ENCODE measurements at places on chromosomes 4 and X.
A peak's percentile ranks its signal among the peaks of the same experiment; 100 is the strongest.

DNA sequence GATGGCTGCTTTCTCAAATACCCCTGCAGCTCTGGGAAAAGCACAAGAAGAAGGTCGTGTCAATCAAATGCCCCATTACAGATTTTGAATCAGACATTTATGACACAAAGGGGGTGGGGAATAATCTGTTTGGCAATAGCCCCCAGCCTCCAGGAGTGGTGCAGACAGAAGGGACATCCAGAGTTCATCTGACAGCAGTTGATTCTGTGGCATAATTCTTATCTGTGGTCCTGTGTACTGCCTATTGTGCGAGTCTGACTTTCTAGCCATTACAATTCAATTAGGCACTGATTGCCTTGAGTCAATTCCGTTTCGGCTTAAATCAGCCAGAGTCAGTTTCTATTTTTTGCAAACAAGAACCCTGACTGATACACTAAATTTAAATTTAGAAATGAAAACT, 28.6 kb upstream of the DCLK2 start:
- DNase-seq, result no peak

GRCh38 chr4:150063128-150063527, 15.1 kb upstream of the DCLK2 start:
- no peak for DNase-seq

DNA sequence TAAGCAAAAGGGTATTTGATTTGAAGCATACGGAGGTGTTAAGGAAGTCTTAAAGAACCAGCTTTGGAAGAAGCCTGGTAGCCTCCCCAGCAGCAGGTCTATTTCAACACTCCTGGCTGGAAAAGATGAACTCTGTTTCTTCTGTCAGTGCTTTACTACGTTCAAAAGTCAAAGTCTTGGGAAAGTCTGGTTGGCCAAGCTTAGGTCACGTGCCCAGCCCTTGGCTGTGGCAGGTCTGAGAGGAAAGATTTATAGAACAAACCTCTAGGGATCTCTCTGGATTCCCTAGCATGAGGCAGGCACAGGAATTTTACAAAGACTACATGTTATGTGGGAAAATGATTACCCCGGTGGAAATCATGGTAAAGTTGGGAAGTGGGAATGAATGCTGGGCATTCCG, 8.6 kb upstream of the ARHGAP10 start:
- DNase-seq, result no peak

- no peak for DNase-seq
Measured at GRCh38 chr4:86033171-86033570, 326.7 kb downstream of the MAPK10 start.

DNA sequence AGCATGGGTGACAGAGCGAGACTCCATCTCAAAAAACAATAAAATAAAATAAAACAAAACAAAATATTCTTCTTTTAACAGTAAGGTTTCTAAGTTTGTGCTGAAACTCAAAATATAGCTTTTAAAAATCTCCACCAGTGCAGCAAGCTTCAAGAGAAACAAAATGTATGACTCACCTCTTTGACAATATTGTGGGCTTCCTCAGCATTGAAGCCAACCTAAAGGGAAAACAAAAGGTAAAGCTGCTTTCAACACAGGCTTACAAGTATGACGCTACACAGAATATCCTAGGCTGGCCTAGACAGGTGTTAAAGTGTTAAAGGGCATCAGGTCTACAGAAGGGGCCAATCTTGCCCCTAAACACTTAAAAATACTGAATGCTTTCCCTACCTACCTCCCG, 1.2 kb downstream of the DYNLT3 start:
- DNase-seq, result peak; percentile 2

- no peak for DNase-seq
Measured at GRCh38 chr4:89995814-89996213, 101.2 kb downstream of the MMRN1 start.

DNA sequence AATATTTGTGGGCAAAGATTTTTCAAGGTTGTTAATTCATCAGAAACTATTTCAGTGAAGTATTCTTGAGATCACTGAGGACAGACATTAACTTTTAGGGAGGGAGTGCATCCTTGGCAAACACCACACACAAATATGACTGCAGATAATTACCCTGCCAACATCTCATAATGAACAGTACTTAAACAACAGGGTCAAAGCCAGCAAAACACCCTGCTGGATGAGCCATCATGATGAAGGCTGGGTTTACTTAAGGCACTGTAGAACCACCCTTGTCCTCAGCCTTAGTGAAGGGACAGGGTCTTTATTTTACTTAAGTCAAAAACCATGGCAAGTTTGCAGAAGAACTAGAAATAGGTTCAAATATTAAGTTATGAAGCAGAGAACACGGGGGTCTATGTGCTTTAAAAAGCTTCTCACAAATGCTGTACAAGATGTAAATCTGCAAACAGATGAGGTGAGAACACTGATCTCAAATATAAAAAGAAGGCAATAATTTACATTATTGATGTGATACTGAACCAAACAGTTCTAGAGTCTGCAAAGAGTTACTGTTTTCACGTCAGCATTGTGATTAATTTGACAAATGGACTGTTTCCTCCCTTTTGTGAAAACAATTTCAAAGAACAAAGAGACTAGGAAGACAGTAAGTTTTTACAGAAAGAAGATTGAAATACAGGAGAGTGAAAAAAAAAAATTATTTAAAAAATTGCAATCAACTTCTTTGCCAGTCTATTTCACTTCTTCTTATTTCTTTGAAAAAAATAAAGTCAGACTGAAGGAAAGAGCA, 28.2 kb downstream of the TAPT1 start:
- DNase-seq, result no peak

DNA sequence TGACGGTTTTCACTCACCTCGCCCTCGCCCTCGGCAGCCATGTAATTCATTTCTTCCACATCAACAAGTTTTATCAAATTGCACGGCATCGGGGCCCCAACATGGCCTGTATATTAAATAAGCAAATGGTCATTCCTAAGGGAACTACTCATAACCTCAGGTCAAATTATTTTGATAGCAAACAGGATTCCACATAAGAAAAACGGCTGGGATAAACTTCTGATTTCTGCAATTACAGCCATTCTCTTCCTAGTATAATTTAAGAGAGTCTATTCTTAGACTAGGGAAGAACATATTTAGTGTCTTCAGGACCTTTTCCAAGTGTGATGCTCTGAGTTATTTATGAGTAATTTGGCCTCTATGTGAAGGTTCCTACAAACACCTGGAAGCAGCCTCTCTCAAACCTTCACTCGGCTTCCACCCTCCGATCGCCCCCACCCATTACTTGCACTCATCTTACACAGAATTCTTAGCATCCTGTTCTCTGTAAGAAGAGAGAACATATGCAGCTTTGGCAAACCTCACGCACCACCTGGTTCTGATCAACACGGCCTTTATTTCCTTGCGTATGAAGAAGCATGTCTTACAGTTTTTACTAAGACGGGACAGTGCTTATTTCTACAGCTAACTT, 29.4 kb upstream of the CENPU start:
- DNase-seq, result no peak

DNA sequence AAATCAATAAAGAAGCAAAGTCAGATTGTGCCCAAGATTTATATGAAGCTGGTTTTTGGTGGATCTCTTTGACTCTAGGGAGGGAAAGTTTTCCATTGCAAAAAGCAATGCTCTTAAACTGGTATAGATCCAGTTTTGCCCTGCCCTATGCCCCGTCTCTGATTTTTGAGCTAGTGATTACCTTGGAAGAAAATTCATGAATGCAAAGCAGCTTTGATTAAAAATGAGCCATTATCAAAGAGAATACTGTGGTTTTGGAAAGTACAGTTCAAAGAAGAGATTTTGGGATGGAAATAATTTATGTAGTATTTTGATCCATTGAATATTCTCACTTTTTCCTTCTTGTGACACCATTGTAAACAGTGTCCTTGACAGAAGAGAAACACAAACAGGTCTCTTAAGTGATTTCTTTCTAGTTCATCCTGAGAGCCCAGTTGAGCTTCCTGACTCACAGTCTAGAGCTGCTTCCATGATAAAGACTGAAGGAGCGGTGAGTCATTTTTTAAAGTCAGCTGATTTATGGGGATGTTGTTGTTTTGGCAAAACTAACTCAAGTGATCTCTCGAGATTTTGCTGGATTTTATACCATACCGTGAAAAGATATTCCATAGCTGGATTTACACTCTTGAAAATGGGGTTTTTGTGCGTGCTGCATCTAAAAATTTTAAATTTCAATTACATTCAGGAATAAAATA, 76.7 kb downstream of the AFF1 start:
- DNase-seq, result no peak

- no peak for DNase-seq
Measured at GRCh38 chrX:153209347-153209746, 30.3 kb downstream of the MAGEA1 start.

DNA sequence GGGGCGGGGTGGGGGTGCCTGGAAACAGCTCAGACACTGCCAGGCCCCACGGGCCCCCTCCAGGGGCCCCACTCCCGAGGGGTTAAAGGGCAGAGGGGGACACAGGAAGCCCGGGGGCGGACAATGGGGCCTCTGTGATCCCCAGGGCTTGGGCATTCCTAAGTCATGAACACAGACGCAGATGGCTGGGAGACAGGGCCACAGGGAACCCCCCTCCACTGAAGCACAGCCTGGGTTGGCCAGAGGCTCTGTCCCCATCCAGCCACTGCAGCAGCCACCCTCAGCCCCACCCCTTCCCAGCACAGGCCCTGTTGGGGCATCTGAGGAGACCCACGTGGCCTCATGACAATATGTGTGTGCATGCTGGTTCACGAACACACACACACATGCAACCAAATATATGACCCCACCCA, 3.9 kb downstream of the L1CAM start:
- DNase-seq, result no peak

DNA sequence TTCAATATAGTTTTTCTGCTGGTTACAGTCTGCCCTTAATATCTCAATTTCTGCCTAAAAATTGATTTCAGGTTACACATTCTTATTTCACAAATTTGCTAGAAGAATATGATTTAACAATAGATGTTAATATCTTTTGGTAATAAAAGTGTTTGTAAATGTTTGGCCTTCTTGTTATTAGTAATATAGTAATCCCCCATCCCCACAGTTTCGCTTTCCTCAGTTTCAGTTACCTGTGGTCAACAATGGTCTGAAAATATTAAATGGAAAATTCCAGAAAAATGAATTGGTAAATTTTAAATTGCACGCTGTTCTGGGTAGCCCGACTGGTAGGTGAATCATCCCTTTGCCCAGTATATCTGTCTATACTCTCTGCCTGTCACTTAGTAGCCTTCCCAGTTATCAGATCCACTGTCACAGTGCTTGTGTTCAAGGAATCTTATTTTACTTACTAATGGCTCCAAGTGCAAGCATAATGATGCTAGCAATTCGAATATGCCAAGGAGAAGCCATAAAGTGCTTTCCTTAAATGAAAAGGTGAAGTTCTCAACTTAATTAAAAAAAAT, 3.5 kb upstream of the BMP2K start:
- no peak for DNase-seq

GRCh38 chr4:24240655-24241054, 343.7 kb downstream of the DHX15 start:
- no peak for DNase-seq

DNA sequence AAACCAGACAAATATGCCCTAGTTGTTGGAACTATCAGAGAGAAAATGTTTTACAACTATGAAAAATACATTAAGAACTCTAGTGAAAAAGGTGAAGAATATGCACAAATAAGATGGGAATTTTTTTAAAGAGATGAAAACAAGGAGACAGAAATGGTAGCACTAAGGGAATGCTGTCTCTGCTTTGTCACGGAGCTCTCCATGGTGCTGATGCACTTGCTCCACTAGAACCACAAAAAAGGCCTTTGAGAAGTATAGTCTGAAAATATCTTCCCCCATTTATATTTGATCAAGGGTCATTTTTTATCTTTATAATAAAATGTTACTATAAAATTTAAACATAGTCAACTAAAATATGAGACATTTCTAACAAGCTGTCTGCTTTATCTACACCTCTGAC, 1655.5 kb upstream of the AGA start:
- DNase-seq, result no peak

DNA sequence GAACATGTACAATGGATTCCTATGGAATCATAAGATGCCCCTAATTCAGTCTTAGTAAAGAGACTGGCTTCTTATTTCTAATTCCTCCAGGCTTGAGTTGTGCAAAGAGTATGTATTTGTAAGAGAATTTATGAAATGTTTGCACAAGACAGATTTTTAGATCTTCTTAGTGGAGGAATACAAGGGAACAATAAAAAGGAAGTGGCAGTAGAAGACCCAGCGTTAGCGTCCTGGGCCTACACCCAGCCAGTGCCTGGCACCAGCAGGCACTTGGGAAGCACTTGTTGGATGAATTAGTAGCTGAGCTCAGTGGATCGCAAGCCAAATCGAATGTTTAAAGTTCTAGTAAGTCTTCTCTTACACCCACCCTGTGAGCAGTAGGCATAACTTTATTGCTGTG, 157.4 kb downstream of the PTTG2 start:
- DNase-seq, result no peak

GRCh38 chr4:146214238-146214637, at the start of gene REELD1:
REELD1 (plus strand) TSS chr4:146214538; CDS start chr4:146216953, 2,415 bp downstream.
- DNase-seq, result no peak

GRCh38 chr4:76443376-76443775, 8.3 kb downstream of the SHROOM3 start:
- no peak for DNase-seq

GRCh38 chrX:39427492-39427891, 626.2 kb downstream of the MID1IP1 start:
- DNase-seq, result no peak
